Nucleus accumbens (tissue), 56 donors: ENCODE measurements at places on chromosomes 7 and 10.

GRCh38 chr10:72792288-72792687 is 100.3 kb downstream of the MCU start:
- DNase-seq, result no peak

- no peak for DNase-seq
Measured at GRCh38 chr10:128287921-128288320, 161.7 kb upstream of the MKI67 start.

DNA sequence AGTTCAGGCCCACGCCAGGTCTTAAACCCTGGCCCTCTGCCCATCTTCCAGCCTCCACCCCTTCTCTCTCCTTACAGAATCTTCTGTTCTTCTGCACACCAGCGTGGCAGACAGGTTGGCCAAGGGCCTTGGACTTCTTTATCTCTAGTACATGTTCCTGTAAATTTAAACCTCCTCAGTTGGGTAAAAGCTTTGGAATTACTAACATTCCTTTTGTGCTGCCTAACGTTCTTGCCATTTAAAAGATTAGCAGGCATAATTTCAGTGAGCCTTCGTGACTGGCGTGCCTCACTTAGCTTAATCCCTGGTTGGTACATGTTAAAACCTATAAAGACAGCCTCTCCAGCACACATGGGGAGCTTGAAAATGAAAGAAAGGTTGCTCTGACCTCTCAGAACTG is 192.2 kb downstream of the CUX1 start:
- no peak for DNase-seq

DNA sequence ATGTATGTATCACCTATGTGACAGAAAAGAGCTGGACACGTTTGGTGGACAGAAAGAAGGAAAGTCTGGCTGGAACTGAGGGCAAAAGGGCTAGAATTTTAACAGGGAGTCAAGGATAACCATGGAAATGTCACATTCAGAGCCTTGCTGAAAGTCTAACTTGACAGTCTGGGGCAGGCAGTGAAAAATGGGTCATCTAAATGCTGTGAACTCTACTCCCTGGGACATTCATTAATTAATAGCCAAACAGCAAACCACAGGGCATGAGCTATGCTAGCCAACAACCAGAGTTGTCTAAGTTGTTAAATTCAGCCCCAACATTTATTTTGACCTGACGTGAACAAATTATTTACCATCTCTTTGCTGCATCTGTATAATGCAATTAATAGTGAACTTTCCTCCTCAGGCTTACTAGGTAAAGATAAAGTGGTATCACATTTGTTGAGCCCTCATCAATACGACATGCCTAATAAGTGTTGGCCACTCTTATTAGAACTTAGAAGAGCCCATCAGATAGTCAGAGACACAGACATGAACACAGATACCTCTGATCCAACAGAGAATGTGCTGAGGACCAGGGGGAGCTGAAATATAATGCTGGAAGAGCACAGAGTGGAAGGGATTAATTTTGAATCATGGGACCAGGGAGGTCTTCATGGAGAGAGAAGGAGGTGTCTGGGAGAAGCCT is 109.9 kb downstream of the SORCS1 start:
- DNase-seq, result no peak

GRCh38 chr10:133143546-133143945 is 16.5 kb upstream of the KNDC1 start:
- no peak for DNase-seq
